Activated T-helper 1 cell treated with anti-CD3 and anti-CD28 coated beads, Interleukin-2, amount 50 U/mL, for 16 hours (primary cell): ENCODE measurements at places on chromosomes 13 and 19.

GRCh38 chr19:38975214-38975860, at the start of gene FBXO17:
Gene FBXO17, minus strand, starts transcription at chr19:38975742. Its CDS starts 25,423 bp downstream, at chr19:38950319.
- no peak for DNase-seq

GRCh38 chr19:43774103-43774939, 6.5 kb downstream of the KCNN4 start:
- DNase-seq, result no peak

GRCh38 chr13:42039946-42040729, 8.3 kb upstream of the DGKH start:
- peak; percentile 79 for DNase-seq

GRCh38 chr19:3178973-3179738, 587 bp downstream of the S1PR4 start:
- DNase-seq, result no peak
